Stimulated activated naive CD4-positive, alpha-beta T cell treated with Interleukin-2 at 50 U/mL for 16 hours (primary cell): ENCODE measurements at places on chromosomes 5 and 9.

DNA sequence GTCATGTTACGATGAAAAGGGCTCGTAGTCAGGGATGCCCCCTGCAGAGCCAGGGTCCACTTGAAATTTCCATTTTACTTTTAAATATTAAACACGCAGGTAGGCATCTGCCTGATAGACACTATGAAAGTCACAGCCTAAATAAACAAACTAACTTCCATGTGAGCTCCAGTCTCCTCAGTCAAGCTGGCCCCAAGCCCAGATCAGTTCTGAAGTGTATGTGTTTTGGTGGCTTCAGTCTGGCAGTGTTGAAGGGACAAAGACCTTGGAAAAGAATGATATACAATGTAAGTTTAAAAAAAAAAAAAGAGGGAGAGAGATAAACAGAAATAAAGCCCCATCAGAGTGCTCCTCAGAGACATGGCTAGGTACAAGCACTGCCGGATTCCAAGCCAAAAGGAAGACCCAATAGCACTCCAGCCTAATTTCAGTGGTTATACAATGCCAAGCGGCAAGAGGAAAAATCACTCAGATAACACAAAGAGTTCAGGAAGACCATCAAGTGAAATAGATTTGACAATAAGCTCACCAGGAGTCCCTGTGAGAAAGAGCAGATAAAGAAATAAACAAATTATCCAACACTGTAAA, 181.0 kb downstream of the BNC2 start:
- DNase-seq = no peak

DNA sequence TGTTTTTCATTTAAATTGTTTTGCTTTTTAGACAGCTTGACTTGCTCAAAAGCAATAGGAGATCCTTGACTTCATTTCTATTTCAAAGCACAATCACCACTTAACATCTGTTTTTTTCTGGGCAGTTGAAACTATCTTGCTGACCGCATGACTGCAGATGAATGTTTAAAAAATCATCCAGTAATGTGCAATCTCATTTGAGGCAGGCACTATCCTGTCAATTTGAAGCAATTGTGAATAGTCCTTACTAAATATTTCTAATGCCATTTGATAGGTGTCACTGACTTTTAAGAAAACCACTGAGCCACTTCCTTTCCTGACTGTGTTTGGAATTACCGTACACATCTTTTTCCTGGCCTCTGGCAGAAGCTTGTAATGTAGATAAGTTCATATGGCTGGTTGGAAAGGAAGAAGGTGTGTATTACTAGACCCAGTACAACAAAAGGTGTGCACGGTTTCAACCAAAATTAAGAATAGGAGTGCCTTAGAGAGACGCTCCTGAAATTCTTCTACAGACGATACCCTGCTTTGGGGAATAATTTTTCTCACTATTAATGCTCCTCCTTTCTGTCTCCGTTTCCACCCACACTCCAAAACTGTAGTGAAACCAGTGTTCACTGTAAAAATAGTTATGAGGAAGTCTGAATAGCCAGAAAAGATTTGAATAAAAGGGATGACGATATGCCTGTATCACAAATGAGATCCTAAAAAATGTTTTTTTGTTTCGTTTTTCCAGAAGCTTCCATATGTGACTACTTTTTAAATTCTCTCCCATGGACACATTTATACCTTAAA, 136.7 kb upstream of the MOCS2 start:
- no peak for DNase-seq

DNA sequence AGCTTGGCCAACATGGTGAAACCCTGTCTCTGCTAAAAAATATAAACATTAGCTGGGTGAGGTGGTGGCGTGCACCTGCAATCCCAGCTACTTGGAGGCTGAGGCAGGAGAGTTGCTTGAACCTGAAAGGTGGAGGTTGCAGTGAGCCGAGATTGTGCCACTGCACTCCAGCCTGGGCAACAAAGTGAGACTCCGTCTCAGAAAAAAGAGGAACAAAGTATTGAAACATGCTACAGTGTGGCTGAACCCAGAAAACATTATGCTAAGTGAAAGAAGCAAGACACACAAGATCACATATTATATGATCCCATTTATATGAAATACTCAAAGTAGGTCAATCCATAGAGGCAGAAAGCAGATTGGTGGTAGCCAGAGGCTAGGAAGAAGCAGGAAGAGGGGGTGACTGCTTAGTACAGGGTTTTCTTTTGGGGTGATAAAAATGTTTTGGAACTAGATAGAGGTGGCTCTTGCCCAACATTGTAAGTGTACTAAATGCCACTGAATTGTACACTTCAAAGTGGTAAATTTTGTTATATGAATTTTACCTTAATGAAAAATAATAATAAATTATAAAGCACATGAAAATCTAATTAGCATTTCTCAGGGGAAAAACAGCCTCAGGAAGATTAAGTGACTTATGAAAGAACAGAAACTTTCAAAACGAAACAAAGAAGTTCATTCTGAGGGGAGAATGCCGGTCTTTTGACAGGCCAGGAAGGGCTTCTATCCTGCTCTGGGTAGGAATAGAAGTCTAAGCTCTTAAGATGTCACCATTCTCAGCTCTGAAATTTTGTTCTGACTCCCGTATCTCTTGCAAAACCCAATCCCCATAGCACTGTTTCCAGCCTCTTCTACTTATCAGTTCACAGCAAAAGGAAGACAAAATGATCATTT, 161.1 kb upstream of the TBCA start:
- no peak for DNase-seq

DNA sequence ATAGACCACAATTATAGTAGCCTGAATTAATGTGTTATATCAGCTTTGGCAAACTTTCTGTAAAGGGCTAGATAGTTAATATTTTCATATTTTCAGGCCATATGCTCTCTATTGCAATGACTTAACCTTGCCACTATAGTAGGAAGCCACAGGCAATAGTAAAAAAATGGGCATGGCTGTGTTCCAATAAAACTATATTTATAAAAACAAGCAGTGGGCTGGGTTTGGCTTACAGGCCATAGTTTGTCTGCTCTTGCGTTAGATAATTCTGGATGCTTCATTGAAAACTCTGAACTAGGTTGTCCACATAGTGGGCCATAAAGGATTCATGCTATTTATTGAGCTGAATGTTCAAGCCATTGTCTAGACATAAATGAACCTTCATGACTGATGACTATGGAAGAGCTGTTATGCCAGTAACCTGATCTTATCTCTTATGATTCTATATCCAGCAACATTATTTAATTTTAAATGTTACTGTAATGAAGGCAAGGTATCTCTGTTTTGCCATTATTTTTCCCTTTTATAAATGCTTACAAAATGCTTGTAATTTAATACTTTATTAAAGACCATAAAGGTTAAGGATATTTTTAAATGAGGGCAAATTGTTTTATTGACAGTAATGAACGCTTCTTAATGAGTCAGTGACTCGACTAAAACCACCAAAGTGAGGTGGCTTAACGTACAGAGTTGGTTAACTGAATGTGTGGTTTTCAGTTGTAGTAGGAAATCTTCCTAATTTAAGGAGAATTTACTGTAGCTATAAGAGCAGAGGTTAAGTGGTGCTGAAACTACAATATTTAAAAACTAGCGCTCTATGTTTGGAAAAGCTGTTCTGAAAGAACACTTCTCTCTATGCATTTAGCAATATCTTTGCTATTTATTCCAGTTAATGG, 560.6 kb downstream of the PRR16 start:
- no peak for DNase-seq

DNA sequence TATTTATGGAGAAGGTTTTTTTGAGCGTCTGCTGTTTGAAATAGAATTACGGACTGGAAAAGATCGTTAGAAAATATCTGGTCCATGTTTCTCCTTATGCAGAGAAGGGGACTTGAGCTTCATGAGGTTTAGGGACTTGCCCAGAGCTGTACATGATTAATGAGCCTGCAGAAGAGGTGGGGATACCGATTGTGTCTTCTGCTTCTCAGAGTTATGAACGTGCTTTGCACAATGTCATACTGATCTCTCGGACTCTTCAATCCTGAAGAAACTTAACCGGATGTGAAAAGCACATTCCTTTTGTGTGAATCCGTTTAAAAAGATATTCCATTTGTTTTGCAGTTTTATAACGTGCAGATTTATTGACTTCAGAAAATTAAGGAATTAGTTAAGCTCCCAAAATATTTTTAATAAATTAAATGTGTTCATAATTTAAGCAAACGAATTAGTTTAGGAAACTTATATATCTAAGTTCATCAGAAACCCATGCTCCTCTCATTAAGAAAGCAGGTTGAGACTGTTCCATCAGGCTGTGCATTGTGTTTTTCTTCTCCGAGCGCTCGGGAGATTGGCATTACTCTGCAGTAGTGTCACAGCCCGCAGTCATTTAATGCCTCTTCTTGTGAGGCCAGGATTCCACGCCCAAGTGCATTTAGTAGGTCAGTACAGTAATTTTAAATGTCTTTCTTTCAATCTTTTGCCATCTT, 40.8 kb upstream of the MEF2C start:
- no peak for DNase-seq

- DNase-seq = no peak
Observed at GRCh38 chr5:38008198-38008597, 168.4 kb upstream of the GDNF start.

- DNase-seq = no peak
Observed at GRCh38 chr9:72464857-72465592, 56.4 kb upstream of the TMC1 start.

- no peak for DNase-seq
Observed at GRCh38 chr5:7608772-7609171, 212.8 kb downstream of the ADCY2 start.

DNA sequence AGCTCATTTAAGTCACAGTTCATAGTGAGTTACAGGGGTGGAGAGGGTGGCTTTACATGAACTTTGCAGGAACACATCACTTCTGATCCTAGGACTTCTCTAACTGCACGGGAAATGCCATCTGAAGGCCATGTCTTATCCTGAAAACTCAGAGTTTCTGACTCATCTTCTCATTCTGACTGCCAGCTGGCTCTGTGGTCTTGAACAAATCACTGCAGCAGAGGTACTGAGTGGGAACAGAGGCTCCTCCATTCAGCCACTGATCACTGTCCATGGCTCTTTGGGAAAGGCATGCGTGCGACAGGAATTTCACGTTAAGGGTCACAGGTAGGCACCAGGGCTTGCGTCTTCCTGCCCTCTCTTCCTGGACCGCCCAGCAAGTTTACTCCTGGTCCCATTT, 114.6 kb upstream of the LRRTM2 start:
- no peak for DNase-seq

DNA sequence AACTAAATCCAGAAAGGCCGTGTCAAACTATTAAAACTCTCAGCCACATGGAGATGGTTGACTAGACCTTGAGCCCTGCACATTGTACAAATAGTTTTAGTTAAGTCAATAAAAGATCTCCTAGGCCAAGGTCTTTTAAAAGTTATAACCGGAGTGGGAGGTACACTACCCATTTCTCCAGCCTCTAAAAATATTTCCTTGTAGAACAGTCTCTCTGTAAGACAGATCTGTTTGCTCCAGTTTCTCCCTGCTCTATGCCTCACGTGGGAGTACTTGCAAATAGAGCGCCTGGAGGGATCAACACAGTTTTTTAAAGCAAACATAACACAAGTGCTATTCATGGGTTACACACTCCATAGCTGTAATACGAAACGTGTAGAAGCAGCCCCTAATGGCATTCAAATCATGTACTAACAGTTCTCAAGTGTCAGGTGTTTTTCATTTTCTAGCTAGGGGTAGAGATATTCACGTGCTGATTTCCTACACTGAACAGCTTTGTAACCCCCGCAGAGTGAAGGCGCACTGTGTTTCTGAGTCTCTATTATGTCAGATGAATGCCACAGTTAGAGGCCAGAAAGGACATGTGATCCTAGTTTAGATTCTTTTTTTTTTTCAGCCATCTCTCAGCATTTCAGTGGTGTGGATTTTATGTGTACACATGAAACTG, 703.4 kb upstream of the GRAMD2B start:
- no peak for DNase-seq
